ENCODE measurements at places on chromosomes 4 and X.
A peak's percentile ranks its signal among the peaks of the same experiment; 100 is the strongest.

GRCh38 chr4:92031825-92032224 lies 271.9 kb upstream of the GRID2 start:
- DNase-seq: no peak

- DNase-seq: no peak
Observed at GRCh38 chrX:40504801-40505605, 75.8 kb upstream of the ATP6AP2 start.

DNA sequence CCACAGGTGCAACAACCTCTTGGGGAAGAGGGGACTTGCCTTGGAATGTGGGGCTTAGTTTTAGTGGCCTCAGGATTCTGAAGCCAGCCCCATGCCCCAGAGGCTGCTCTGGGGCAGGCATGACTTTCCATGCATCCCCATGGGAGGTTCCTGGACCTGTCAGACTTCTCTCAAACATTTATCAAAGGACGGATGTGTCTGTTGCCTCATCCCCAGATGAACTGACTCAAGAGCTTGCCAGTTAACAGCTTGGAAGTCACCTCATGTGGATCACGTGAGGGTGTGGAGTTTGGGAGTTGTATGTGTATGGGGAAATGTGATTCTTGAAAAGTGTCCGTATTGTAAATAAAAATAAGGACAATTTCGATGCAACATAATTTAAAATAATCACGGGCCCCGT lies 341.5 kb downstream of the ARHGAP10 start:
- DNase-seq: no peak

- peak; percentile 23 for DNase-seq
Observed at GRCh38 chrX:48021026-48021900, 14.5 kb downstream of the SPACA5 start.

DNA sequence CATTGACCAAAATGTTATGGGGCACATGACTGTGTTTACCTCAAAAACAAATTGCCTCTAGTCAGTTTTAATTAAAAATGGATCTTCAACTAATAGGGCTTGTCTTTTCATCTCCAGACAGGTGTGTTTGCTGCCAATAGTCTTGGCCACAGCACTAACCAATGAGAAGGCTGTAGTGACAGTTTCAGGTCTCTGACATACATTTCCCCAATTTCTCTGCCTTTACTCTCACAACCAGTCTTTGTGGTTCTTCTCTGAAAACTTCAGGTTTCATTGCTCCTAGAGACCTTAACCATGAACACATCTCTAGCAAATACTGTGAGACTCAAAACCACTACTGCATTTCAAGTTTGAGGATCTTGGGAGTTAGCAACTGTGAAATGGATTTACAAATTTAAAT lies 3.5 kb upstream of the EDNRA start:
- DNase-seq: no peak

DNA sequence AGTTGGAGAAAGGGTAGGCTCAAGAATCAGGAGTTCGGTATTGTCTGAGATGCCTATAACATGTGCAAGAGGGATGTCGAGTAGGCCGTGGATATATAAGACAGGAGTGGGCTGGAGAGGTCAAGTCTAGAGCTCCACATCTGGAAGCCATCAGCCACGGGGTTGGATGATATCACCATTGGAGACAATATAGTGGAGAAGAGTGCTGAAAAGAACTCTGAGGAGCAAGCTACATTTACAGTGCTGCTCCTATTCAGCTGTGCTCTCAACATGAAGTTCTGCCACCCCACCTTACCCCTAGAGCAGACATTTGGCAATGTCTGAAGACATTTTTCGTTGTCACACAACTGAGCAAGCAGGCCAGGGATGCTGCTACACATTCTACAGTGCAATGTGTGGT lies 20.9 kb upstream of the PLAC1 start:
- no peak for DNase-seq

- DNase-seq: no peak
Observed at GRCh38 chr4:92634882-92635281, 331.1 kb downstream of the GRID2 start.

GRCh38 chr4:1626151-1626550 lies 58.0 kb downstream of the FAM53A start:
- no peak for DNase-seq

- DNase-seq: no peak
Observed at GRCh38 chr4:7352486-7352885, 82.2 kb downstream of the PSAPL1 start.

GRCh38 chr4:119731778-119732177 lies 103.2 kb upstream of the PDE5A start:
- DNase-seq: no peak

DNA sequence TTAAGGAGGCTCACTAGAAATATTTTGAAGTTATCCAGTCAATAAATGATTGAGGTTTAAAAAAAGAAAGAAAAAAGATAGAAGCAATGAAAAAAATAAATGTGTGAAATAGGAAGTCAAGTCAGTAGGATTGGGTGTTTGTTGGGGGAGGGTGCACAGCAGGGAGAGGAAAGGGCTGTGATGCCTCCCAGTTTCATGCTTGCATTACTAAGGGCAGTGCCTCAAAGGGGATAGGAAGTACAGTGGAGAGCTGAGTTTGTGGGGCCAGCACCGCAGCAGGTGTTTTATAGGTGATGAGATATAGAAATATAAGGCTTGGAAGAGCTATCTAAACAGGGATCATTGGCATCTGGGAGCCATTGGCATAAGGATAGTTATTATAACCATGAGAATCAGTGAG lies 919.2 kb downstream of the STIM2 start:
- no peak for DNase-seq

DNA sequence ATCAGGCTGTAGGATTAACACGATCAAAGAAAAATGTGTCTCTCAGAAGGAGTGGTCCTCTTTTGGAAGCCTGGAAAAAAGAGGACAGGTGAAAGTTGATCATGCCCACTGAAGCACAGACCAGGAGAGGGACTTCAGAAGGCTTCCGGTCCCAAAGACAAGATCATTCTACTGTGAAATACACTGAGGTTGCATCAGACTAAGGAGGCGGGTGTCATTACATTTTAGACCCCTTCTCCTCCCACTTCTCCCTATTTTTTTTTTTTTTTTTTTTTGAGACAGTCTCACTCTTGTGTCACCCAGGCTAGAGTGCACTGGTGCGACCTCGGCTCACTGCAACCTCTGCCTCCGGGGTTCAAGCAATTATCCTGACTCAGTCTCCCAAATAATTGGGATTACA lies 67.5 kb downstream of the RBM47 start:
- DNase-seq: no peak

GRCh38 chrX:20265726-20266681 lies 705 bp downstream of the RPS6KA3 start:
- no peak for DNase-seq

GRCh38 chrX:134636851-134637250 lies 21.4 kb downstream of the PLAC1 start:
- DNase-seq: no peak

GRCh38 chr4:53605783-53606182 lies 14.5 kb upstream of the LNX1 start:
- no peak for DNase-seq

DNA sequence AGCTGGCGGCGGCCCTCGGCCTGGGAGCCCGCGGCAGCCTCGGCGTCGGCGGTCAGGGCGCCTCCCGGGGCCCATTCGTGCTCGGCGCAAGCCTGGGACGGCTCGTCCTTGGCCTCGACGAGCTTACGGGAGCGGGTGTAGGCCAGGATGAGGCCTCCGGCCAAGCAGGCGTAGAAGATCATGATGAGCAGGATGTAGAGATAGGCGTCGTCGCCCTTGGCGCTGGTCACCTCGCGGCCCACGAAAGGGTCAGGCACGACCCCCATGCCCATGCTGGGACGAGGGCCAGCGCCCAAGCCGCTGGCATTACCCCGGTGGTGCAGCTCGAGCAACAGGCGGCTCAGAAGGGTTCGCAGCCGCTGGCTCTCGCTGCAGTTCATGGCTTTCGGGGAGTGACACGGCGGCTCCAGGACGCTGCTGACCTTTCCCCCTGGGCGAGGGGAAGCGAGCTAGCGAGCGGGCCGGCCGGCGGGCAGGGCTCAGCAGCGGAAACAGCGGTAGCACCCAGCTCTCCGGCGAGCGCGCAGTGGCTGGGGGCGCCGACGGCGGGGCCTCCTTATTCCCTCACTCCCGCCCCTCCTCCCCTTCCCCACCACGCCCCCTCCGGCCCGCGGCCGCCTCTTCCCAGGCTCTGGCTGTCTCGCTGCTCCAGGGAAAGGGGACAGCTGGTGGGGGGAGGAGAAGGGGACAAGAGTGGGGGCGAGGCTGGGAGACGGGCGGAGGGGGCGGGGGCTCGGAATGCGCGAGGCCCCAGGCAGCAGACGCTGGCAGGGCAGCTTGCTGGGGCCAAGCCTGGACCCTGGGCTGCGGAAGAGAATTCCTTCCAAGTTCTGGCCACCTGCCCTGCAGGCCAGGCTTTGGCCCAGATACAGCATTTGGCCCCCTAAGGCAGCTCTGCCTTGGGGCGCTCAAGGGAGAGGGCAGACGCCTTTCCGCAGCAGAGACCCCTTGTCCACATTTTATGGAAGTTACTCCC lies at the start of gene KCNE5:
Gene KCNE5 (minus strand): TSS at position 532 of the 976 bp plus-strand sequence. CDS start 152 bp downstream, at position 380.
- no peak for DNase-seq

DNA sequence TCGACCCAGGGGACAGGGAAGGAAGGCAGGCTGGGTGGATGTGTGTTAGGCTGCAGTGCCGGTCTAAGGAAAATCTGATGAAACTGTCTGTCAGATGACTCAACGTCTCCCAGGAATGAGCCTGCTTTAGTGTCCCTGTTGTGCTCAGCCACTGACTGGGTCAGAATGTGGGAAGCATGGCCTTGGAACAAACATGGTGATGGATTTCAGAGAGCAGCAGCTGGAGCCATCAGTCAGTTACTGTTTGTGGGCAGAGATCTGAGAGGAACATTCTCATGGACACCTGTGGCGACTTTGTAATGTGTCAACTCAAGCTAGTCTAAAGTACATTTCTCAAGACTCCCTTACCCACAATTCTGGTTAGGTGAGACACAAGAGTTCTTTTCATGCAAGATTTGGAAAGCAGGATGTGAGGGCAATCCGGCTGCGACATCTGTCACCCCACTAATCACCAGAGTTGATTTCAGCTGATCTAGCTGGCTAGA lies 63.2 kb downstream of the ANAPC10 start:
- DNase-seq: no peak

GRCh38 chr4:147463065-147463464 lies 17.8 kb upstream of the EDNRA start:
- DNase-seq: no peak

DNA sequence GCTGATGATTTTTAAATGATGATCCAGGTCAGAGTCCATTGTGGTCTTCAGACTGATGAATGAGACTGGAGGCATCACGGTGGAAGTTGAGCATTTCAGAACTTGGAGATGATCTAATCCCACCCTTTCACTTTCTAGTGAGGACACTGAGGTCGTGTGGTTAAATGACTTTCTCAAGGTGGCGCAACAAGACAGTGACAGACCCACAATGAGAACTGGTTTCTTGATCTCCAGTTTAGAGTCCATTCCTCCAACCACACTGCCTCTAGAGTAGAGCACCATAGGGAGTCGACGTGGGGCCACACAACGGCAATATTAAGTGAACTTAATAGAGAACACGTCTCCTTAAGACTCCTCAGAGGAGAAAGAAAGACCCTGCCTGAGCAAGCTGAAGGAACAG lies 381.0 kb downstream of the UNC5C start:
- no peak for DNase-seq

DNA sequence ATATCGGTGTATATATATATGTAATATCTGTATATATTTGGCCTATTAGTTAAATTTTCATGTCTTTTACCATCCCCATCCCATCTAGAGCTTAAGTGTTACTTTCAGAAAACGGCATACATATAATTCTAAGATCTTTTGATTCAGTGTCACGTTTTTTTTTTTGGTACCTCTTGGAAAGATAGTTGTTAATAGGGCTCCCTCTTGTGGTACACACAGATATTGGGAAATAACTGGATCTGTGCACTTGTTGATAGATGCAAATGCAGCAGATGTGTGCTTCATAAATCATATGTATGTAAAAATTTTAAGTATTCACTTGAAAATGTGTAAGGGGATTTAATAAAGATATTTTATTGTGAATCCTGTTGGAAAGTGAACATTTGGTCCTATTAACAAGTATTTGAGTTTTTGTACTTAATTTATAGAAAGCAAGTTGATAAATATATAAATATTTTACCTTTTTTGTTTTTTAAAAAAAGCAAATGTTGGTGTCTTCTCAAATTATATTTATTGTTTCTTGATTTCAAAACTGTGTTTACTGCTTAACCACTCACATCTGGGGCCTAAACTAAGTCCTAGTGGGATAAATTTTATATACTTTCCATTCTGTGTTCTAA lies 74.7 kb downstream of the PAQR3 start:
- no peak for DNase-seq

- no peak for DNase-seq
Observed at GRCh38 chr4:23962462-23962861, 72.6 kb upstream of the PPARGC1A start.

- no peak for DNase-seq
Observed at GRCh38 chr4:169492436-169493163, 119.8 kb downstream of the NEK1 start.

GRCh38 chr4:118033148-118034052 lies 886 bp upstream of the NDST3 start:
- DNase-seq: no peak

DNA sequence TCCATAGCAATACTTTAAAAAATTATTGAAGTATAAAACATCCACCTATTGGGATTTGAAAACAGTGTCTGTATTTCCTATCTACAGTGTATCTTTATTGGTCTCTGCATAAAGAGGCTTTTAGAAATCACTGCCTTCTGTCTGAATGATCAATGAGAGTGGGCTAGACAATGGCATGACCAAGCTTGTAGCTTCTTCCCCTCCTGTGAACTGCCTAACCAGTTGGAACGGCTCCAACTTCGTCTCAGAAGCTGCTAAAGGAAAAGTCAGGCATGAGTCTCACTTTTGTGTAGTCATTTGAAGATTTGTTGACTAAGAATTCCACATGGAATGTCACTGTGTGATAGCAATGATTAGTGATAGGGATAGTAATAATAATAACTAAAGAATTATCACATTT lies 64.2 kb downstream of the INTS12 start:
- no peak for DNase-seq

GRCh38 chr4:80138551-80139538 lies 58.5 kb upstream of the PRDM8 start:
- DNase-seq: peak; percentile 30

DNA sequence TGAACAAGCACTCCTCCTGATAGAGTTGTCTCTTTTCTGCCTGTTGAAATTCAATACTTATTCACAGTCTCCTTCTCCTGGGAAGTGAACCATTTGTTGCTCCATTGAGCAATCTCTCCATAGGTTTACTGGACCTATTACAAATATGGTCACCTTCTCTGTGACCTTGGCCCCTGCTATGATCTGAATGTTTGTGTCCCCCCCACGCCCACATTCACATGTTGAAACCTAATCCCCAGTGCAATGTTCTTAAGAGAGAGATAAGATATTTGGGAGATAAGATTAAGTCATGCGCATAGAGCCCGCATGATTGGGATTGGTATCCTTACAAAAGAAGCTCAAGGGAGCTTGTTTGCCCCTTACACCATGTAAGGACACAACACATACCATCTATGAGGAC lies 54.1 kb upstream of the GABRE start:
- DNase-seq: no peak

DNA sequence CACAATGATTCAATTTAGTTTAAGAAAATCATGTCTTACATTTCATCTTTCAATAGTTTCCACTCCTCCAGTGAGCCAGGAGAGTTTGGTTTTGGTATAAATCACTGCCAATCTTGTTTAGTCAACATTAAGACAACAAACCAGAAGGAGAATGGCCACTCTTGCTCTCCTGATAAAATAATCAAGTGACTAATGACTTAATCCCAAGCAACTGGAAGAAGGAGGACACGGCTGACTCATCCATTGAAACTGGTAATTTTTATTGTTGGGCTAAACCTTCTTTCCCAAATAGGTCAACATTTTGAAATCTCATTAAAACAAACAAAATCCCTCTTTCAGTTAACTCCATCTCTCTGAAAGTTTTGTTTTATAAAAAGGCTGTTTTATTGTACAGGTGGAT lies 230.2 kb downstream of the CLCN4 start:
- no peak for DNase-seq

Data from stimulated activated CD4-positive, alpha-beta T cell treated with anti-CD3 and anti-CD28 coated beads, Interleukin-1b, Interleukin-23, amount 100 ng/mL, for 1 hour (primary cell).